NCI-H526 treated with DMSO at 0.1 percent for 48 hours (cell line): ENCODE measurements at places on chromosomes 3 and 15.

DNA sequence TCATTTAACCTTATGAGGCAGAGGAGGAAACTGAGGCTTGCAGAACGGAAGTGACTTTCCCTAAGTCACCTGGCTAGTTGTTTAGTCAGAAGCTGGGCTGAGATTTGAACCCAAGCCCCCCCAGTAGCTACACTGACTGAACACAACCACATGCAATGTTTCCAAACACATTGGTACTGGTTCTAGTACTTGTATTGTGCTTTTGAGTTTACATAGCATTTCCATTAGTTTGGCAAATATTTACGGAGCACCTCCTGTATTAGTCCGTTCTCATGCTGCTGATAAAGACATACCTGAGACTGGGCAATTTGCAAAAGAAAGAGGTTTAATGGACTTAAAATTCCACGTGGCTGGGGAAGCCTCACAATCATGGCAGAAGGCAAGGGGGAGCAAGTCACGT lies 56.3 kb upstream of the ITGA11 start:
- no peak for DNase-seq

DNA sequence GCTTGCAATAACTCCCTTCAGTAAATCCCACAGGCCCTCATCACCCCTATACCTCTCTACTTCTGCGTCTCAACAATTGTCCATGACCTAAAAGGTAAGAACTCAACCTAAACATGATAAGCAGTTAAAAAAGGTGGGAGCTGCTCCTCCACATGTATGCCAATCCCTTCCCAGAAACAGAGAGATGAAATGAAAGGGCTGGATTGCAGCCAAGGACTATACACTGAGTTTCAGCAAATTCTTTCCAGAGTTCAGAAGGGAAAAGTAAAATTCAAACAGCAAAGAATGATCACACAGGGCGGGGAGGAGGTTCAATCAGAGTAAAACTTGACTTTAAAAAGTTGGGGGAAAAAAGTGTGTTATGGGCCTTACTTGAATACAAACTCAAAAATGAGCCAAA lies 27.5 kb downstream of the PLOD2 start:
- no peak for DNase-seq

GRCh38 chr15:53588773-53589172 lies 170.7 kb downstream of the WDR72 start:
- DNase-seq, result no peak

GRCh38 chr3:188567478-188568195 lies 413.7 kb downstream of the LPP start:
- no peak for DNase-seq

GRCh38 chr3:25503898-25504301 lies 75.8 kb downstream of the RARB start:
- no peak for DNase-seq

DNA sequence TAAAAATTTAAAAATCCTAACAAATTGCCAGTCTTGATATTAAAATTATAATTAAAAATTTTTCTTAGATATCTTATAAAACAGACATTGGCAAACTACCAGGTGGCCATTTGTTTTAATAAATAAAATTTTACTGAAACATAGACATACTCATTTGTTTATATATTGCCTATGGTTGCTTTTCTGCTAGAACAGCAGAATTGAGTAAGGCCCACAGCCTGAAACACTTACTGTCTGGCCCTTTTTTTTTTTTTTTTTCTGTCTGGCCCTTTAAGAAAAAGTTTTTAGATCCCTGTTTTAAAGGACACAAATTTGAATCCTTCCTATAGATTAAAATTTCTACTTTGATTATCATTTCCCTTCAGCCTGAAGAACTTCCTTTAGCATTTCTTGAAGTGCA lies 60.5 kb upstream of the CTDSPL2 start:
- no peak for DNase-seq
